ENCODE measurements at places on chromosomes 2 and 18.

GRCh38 chr2:5692561-5693286, 540 bp downstream of the SOX11 start:
- DNase-seq, result no peak

- no peak for DNase-seq
Observed at GRCh38 chr2:45269149-45269793, 260.0 kb upstream of the SIX2 start.

- no peak for DNase-seq
Observed at GRCh38 chr2:215579809-215580208, 143.9 kb upstream of the FN1 start.

- DNase-seq, result no peak
Observed at GRCh38 chr18:79944126-79944731, 7.2 kb downstream of the SLC66A2 start.

Measured in effector CD4-positive, alpha-beta T cell (primary cell).